ENCODE measurements at places on chromosomes 12 and 14.

GRCh38 chr14:92792885-92793284, 1.2 kb upstream of the GOLGA5 start:
- DNase-seq = no peak

DNA sequence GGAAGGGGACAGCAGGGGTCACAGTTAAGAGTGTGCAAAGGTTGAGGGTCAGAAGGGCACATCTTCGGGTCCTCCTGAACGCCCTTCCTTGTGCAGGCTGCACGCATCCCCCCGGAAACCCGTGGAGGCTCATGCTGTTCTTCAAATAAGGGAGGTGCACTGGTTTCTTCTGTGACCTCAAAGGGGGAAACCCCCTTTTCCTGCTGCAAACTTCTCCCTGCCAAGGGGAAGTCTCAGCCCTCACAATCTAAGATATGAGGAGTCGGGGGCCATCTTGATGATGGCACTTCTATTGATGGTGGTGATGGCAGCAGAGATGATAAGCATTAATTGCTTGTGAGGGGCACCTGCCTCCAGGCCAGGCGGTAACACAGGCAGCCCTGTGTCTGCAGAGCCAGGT, 40.0 kb downstream of the ISCA2 start:
- DNase-seq = no peak

DNA sequence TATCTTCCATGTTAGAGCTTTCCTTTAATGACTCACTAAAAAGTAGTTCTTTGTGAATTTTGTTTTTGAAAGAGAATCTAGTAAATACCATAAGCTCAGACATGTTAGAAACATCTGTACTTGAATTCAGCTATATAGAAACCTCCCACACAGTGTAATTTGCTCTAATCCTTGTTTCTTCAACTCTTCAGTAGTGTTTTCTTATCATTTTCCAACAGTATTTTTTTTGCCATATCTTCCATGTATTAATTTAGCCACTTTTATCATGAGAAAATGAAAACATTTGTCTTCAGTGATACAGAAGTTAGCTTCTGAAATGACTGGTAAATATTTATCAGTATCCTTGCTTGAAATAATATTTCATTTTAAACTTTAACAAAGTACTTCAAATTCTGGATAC, 73.6 kb downstream of the ARID2 start:
- no peak for DNase-seq

- DNase-seq = no peak
Measured at GRCh38 chr12:107344035-107344808, 250.9 kb upstream of the CRY1 start.

DNA sequence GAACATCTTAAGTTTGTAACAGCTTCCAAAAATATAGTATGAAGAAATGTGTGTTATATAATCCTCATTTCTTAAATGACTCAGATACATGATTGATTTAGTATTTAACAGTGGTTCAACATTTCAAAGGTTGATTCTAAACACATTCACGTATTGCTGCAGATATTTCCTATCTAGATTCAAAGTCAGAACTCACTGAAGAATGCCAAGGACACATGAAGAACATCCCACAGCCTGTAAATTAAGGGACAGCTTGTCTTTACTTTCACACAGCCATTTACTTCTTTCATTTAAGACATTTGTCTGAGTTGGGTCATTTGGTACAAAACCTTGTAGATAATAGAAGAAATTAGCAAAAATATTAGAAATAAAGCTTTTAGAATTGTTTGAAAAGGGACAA, 66.9 kb upstream of the CPSF6 start:
- DNase-seq = no peak

DNA sequence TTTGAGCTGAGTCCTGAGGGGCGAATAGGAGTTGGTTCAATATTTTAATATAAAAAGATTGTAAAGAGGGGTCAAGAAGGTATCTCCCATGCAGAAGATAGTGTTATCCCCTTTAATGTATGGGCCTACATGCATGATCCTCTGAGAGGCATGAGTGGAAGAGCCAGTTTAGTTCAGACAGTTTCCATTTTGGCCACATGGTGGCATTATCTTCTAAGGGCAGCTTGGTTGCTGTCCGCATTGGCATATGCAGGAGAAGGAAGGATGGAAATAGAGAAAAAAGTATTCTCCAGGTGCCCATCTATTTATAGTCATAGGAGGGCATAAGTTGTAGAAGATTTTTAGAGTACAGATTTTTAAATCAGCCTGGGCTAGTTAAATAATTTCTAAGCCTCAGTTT, 5.4 kb downstream of the SAMD4A start:
- DNase-seq = no peak

DNA sequence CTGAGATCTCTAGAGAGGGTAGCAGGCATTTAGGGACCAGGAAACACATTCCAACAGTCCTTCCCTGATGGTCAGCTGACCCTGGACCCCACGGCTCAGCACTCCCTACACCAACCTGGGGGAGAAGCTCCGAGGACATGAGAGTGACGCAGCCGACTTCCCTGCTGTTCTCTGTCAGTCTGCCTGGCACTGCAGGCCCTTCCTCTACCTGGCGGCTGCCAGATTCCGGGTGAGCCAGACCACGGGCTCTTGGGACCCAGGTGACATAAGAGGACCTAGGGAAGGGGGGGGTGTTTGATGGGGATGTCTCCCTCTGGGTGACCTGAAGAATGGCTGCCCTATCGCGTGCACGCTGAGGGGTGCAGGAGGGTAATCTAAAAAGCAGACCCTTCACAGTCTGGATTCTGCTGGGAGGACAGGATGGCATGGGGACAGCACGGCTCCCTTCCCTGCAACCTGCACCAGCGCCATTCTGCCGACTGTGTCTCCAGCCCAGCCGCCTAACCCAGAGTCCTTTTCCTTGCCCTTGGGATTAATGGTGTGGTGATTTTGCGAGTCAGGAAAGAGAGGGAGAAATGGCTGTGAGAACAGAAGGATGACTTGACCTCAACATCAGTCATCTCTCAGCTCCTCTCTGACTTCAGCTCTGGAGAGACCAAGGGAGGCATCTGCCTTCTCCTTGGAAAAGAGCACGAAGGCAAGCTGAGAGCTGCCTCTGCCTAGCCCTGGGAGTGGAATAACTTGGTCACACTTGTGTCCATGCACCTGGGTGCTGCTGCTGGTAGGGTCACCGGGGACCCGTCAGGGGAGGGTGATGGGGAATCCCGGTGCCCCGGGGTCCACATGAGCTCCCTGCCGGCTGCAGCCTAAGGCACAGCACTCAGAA, 158.5 kb downstream of the CALM1 start:
- no peak for DNase-seq

DNA sequence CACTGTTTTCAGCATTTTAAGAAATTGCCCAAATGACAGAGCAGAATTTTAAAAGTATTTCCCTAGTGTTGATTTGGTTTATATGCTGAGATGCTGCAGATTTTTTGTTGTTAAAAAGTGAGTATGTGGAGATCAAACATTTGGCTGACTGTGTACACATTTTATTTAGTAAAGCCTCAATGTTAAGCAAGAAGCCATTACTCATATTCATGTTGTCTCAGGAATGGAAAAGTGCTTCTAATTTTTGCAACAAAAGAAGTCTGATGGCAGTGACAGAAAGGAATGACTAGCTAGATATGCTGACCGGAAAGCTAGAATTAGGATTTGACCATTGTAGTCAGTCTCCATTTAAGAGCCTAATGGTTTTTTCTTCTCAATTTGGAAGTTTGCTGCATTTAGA, 22.5 kb downstream of the SLC38A6 start:
- DNase-seq = no peak

DNA sequence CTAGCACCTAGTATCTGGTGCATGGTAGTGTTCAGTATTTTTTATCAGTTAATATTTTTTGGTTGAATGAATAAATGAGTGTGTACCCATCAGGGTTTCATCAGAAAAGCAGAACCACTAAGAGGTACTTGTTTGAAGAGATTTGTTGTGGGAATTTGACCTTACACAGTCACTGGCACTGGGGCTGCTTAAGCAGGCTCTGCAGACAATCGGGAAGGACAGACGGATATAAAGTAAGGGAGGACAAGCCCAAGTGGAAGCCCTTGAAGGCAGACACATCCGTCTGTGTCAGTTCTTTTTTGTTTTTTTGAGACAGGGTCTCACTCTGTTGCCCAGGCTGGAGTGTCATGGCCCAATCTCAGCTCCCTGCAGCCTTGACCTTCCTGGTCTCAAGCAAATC, 38.7 kb downstream of the CD9 start:
- DNase-seq = no peak

GRCh38 chr12:6461401-6462233, 8.9 kb downstream of the VAMP1 start:
- DNase-seq = no peak

- no peak for DNase-seq
Measured at GRCh38 chr12:96635844-96636243, 146.5 kb downstream of the CFAP54 start.

Data from NCI-H187 treated with DMSO at 0.1 percent for 48 hours (cell line).